D341Med (cell line): ENCODE measurements at places on chromosomes 4 and X.
A peak's percentile ranks its signal among the peaks of the same experiment; 100 is the strongest.

DNA sequence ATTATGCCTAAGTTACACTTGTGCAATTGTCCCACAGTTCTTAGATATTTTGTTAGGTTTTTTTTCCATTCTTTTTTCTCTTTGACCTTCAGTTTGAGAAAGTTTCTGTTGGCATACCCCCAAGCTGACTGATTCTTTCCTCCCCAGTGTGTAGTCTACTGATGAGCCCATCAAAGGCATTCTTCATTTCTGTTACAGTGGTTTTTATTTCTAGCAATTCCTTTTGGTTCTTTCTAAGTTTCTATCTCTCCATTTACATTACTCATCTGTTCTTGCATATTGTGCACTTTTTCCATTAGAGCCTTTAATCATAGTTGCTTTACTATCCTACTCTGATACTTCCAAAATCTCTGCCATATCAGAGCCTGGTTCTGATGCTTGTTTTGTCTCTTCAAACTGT lies 31.9 kb downstream of the CASP6 start:
- DNase-seq: no peak

GRCh38 chr4:45713996-45714395 lies 409.9 kb downstream of the GABRG1 start:
- no peak for DNase-seq

GRCh38 chr4:121951521-121952110 lies at the start of gene TRPC3:
TRPC3 (minus strand) TSS chr4:121952060; CDS start chr4:121951680, 380 bp downstream.
- DNase-seq: peak; percentile 76

DNA sequence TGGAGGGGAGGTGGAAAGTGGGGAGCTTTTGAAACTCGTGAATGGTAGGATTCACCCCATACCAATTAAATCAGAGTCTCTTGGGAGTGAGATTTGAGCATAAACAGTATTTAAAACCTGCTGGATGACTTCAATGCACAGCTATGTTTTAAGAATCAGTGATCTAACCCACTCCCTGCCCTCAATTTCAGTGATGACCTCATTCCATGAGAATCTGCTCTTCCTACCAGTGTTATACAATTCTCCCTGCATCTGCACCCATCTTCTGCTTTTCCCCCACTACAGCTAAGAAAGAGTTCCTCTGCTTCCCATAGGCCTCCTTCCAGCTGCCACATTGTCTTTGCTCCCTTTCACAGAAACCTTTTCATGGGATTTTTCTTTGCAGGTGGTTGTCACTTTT lies 18.3 kb upstream of the H2AZ1 start:
- DNase-seq: no peak

GRCh38 chrX:129932821-129933321 lies 26.9 kb downstream of the UTP14A start:
- DNase-seq: no peak
